CD4-positive, alpha-beta T cell (primary cell): ENCODE measurements at places on chromosomes 1 and 21.

- no peak for DNase-seq
These were observed 300.6 kb upstream of the PLXNA2 start for GRCh38 chr1:208544794-208545193.

GRCh38 chr21:33473344-33473743 is 6.4 kb downstream of the TMEM50B start:
- DNase-seq = no peak

- no peak for DNase-seq
These were observed 65.1 kb downstream of the RIPK4 start for GRCh38 chr21:41701749-41702148.

DNA sequence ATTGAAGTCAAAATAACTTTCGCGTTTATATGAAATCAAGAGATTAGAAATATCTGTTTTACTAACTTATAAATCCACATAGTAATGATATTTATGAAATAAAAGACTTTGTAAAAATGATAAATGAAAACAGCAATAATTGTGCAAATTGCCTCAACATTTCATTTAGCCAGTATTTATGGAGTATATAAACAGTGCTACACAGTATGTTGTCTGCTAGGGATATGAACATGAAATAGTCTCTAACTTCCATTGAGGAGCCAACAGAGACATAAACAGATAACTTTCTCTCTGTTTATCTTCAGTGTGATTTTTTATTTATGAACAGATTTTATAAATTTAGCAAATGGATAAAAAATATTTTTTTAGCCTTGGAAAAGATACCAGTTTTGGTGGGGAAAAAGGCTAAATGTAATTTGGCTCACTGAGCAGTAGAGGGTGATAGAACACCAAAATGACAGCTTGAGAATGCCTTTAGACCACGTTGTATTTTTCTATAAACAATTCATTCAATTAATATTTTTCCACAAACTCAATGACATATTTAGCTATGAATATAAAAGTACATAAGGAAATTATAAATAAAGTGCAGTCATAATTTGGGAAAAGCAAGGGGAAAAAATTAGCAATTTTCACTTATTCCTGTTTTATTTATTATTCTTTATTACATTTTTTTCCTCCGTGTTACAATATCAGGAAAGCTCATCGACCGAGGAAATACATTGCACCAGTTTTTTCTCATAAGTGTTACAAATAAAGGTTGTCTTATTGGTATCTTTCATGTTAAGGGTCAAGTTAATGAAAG is 47.5 kb upstream of the EEIG2 start:
- no peak for DNase-seq

GRCh38 chr1:25487628-25488027 is 55.8 kb upstream of the LDLRAP1 start:
- peak; percentile 23 for DNase-seq

DNA sequence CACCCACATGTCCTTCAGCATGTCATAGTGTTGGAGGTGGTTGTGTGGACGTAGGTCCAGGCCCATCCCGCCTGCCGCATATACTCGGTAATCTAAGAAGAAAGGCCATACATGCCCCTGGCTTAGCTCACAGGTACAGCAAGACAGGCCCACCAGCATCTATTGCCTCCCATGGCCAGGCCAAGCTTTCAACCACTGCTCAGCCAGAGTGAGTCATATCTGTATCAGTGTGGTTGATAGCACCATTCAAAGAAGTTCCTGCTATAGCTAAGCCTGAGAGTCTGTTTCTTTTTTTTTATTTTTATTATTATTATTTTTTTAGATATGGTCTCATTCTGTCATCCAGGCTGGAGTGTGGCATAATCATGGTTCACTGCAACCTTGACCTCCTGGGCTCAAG is 17.0 kb downstream of the KLHDC8A start:
- DNase-seq = no peak

DNA sequence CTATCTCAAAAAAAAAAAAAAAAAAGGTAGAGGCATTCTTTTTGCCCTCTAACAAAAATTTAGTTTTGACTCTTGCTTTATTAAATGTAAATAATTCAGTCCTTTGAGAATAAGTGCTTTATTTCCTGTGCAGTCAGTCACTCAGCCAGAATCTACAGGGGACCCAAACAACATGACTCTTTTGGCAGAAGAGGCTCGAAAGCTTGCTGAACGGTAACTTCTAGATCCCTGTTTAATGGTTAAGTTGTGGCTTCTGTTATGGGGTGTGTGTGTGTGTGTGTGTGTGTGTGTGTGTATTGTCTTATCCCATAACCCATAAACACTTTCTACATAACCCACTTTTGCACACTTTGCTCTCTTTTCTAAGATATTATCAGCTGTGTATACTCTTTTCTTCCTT is 54.9 kb upstream of the LAMC2 start:
- no peak for DNase-seq

GRCh38 chr21:25733859-25734653 is 648 bp downstream of the ATP5PF start:
- no peak for DNase-seq

- DNase-seq = no peak
These were observed 11.0 kb downstream of the AGTRAP start for GRCh38 chr1:11746795-11747487.

DNA sequence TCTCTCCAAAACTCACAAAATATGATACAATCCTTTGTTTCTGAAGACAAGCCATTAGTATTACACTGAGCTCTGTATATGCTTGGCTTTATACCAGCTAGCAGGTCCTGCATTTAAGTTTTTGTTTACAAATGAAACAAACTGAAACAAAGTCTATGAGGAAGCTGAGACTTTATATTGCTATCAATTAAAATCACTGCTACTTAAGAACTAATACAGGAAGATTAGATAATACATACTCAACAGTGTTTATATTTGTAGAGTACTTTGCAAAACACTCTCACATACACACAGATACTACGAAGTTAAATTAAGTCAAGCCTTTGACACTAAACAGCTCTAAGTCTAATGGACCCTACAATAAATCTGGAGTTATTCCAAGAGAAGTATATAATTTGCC is 247.4 kb downstream of the CRB1 start:
- DNase-seq = no peak

- no peak for DNase-seq
These were observed 746 bp downstream of the DYRK1A start for GRCh38 chr21:37367336-37367702.

GRCh38 chr1:180586671-180587155 is 27.9 kb downstream of the OVAAL start:
- no peak for DNase-seq

DNA sequence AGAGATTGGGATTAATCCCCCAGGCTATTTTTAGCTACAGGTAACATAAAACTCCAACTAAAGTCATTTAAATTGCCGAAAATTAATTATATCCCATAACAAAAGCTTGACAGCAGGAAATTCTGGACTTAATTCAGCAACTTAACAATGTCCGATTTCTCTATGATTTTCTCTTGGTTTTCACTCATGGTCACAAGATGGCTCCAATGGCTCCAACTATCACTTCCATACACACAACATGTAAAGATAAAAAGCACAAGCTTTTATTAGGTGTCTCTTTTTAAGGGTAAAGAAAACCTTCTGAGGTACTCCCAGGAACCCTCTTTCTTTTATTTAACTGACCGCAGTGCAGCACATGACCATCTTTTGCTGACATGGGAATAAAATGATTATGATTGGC is 363.5 kb upstream of the PTBP2 start:
- no peak for DNase-seq

DNA sequence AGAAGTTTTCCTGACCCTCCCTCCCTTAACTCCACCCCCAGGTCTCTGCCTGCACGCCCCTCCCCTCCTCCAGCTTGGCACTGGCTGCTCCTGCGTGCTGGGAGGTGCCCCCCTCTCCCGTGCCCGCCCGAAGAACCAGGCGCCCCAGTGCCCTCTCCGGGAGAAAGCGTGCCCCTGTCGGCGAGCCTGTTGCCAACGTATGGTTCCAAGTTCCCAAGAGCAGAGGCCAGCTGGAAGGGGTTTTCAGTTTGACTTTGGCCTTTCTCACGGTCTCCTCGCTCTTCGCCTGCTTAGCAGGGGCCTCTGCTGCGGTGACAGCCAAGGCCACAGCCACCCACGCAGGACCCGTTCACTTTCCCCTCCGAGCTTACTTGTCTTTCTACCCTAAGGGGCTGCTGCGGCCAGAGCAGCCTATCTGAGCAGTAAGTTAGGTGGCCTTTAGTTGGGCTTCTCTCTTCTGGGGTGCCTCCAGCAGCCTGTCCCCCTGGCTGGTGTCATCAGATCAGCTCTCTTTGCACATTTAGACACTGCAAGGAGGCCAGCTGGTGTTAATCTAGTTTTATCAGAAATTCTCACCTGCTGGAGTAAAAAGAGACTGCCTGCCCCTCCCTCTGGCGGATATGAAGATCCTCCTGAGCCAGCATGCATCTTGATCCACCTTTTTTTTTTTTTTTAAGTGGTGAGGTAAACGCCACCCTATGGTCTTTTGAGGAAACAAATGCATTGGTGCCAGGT is 1.5 kb downstream of the STUM start:
- peak; percentile 49 for DNase-seq

- no peak for DNase-seq
These were observed 2.4 kb downstream of the NTRK1 start for GRCh38 chr1:156862997-156863599.

DNA sequence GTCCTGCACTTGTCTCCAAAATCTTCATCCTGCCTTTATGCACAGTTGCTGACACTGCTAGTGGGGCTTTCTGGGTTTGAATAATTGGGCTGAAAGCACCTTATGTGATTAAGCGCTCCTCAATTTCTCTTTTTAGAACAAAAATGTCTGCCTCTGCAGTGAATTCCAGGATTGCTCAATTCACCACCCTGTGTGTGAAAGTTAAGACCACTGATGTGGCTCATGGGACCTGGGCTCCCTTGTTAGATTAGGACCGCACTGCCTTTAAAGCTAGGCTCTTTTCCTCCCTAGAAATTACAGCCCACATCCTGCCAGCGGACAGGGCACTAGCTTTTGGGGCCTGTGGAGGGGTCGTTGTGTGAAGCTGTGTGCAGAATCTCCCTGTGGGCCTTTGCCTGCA is 18.8 kb downstream of the KIAA1614 start:
- no peak for DNase-seq

DNA sequence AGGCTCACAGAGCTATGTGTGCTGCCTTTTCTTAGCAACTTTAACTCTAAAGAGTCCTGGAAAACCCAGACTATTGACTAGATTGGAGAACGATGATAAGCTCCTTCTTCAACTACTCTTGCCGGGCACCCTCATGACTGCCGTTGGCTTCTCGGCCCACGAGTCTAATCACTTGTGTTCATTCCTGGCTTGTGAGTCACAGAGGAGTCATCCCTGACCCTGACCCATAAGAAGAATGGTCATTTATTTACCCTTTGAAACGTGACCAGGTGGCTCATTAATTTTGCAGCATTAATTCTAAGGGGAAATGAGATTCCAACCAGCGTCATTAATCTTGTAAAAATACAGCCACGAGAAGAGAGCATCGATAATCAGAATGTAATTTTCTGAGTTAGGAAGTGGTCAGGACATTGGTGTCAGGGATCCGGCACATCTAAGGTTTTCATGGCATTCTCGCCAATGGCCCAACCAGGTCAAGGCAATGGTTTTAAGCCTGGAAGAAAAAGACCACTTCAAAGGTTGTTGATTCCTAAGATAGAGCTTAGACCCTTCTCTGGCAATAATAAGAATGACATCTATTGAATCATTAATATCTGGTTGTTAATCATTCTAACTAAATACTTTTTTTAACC is 183.6 kb upstream of the RUNX1 start:
- no peak for DNase-seq

DNA sequence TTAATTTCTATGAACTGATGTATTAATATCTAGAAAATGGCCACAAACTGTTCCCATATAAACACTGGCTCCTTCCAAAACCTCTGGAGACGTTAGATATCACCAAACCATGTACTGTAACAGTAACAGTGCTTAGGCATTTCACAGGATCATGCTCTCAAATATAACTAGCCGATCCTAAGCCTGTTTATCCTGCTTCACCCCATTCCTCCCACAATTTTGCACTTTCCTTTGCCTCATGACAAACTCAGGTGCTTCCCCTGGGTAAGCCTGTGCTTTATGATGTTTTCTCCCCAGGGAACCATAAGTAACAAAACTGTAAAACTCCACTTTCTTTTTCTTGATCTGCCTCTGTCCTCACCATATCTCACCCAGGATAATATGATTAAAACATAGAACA is 452.3 kb downstream of the PLA2G4A start:
- DNase-seq = no peak

- DNase-seq = no peak
These were observed 24.6 kb upstream of the FCRL3 start for GRCh38 chr1:157725221-157725577.

DNA sequence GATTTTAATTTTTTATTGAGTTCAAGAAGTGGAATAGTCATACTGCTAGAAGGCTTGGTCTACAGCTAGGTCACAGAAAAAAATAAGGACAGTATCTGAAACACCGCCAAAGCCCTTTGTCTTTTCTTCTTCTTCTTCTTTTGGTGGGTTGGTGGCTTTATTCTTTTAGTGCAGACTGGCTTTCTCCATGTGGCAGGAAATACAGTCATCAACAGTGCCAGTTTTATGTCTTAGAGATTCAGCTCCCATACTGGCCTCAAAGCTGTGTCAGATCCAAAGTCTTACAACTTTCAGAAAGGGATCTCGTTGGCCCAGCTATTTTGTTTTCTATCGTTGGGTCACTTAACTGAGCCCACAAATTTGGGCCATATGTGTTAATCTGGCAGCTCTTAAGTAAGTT is 58.2 kb downstream of the FNBP1L start:
- DNase-seq = no peak

- no peak for DNase-seq
These were observed 8.7 kb downstream of the ACAP3 start for GRCh38 chr1:1298861-1299685.

DNA sequence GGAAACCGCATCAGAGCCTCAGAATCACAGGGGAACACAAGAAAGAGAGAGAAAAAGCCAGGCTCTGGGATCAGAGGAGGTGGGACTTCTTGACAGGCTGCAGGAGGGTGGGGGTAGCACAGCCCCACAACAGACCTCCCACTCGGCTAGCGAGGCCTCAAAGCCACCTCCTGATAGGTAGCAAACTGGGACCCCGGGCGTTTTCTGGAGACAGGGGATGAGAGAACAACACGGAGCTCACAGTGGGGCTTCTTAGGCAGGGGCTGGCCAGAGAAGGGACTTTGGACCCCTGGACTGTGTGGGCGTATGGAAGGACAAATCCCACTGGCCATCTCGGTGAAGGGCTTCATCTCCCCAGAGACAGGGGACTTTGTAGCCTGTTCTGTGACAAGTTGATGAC is 116.3 kb downstream of the AJAP1 start:
- DNase-seq = no peak

GRCh38 chr1:80893115-80893514 is 907.6 kb upstream of the ADGRL2 start:
- no peak for DNase-seq

- DNase-seq = no peak
These were observed 11.2 kb downstream of the TRIM62 start for GRCh38 chr1:33170351-33171274.

DNA sequence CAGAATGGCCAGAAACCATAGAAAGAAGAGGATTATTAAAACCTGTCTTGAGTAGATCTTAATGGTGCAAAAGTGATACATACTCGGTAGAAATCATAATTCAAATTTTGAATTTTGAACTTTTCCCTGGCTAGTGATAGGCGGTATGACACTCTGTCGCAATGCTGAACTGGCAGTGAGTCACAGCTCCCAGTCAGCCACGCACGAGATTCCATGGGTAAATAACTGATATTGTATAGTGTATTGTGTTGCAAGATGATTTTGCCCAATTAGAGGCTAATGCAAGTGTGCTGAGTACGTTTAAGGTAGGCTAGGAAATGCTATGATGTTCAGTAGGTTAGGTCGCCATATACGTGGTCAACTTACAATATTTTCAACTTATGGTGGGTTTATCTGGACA is 207.0 kb downstream of the SIPA1L2 start:
- no peak for DNase-seq

GRCh38 chr1:164511001-164511705 is 47.8 kb upstream of the PBX1 start:
- DNase-seq = no peak
